ENCODE measurements at places on chromosomes 2 and 18. TPM values are rescaled to one million over a fixed set of nuclear protein-coding genes. Genes with fewer than 3 reads are reported as not detected.

DNA sequence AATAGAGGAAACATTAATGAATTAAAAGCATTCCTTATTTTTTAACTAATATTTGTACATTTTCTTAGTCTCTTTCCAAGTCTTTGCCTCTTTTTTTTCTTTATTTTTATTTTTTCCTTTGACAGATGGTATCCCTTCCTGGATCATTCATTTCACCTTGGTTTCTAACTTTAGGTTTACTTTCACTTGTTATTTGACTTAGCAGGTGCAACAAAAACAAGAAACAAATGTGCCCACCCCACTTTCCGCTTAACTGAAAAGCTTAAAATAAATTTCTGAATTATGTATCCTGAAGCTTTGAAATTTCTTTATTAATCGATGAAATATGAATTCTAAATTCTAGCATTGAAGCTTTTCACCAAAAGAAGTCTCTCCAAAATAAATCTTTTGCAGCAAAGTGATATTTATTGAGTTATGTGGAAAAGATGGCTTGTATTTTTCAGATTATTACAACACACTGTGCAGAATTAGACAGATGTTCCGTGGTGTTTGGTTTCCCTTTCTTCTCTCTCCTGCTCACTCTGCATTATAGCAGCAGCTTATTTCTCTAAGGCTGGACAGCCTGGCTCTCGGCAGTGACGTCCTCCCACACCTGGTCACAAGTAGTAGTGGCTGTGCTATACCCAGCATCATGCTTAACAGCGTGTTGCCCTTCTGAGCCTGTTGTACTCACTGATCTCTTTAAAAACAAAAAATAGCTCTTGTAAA is 99.1 kb upstream of the ZNF397 start:
- H3K36me3 ChIP-seq = peaks cover 18% of the 10 kb centered on the region
- H3K4me3 ChIP-seq = no peak overlapping the region
- H3K27ac ChIP-seq = no peak overlapping the region
- no peak for DNase-seq

- H3K4me1 ChIP-seq = no peaks in the 10 kb centered on the region
- DNase-seq = no peak
- H3K36me3 ChIP-seq = peaks cover 6% of the 10 kb centered on the region
- no peaks in the 10 kb centered on the region for H3K27me3 ChIP-seq
- peak overlapping the region; percentile 99 for H3K27ac ChIP-seq
Measured at GRCh38 chr2:99140860-99141109, 722 bp upstream of the C2orf15 start.

- H3K4me3 ChIP-seq = no peak overlapping the region
- H3K27ac ChIP-seq = no peak overlapping the region
- H3K27me3 ChIP-seq = no peaks in the 10 kb centered on the region
- H3K36me3 ChIP-seq = no peaks in the 10 kb centered on the region
- H3K4me1 ChIP-seq = no peaks in the 10 kb centered on the region
Measured at GRCh38 chr2:212766921-212767320, 228.3 kb upstream of the ERBB4 start.

DNA sequence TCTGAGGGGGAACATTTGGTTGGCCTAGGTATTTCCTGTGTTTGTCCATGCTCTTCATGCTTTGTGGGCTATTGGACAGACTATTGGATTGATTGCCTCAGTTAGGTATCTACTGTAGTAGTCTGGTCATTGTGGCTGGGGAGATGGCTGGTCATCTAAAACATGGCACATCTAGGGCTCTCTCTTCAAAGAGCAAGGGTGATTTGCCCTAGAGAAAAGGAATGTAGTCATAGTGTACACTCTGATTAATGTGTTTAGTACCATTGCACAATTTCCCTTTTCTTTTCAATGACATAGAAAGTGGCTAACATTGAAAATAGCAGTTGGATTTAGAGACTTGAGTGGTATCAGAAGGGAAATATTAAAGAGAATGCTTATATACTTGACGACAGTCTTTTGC is 114.3 kb downstream of the LCLAT1 start:
- no peak overlapping the region for H3K4me3 ChIP-seq
- no peaks in the 10 kb centered on the region for H3K27me3 ChIP-seq
- H3K27ac ChIP-seq = no peak overlapping the region

DNA sequence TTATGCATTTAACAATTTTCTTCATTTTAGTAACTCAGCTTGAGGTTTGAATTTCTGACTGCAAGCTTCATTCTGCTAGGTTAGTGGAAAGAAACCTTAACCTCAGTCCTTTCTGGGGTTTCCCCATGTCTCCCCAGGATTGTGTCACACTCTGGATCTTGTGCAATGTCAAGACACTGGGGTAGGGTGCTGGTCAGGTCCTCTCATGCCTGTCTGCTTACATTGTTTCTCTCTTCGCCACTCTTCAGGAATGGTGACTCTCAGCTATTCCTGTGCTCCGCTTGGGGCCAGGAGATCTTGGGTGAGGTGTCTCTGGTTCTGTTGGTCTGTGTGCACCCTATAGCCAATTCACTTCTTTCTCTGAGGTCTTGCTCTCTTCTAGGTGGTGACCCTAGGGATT is 23.9 kb downstream of the CTLA4 start:
- no peak for DNase-seq
- H3K36me3 ChIP-seq = no peaks in the 10 kb centered on the region

DNA sequence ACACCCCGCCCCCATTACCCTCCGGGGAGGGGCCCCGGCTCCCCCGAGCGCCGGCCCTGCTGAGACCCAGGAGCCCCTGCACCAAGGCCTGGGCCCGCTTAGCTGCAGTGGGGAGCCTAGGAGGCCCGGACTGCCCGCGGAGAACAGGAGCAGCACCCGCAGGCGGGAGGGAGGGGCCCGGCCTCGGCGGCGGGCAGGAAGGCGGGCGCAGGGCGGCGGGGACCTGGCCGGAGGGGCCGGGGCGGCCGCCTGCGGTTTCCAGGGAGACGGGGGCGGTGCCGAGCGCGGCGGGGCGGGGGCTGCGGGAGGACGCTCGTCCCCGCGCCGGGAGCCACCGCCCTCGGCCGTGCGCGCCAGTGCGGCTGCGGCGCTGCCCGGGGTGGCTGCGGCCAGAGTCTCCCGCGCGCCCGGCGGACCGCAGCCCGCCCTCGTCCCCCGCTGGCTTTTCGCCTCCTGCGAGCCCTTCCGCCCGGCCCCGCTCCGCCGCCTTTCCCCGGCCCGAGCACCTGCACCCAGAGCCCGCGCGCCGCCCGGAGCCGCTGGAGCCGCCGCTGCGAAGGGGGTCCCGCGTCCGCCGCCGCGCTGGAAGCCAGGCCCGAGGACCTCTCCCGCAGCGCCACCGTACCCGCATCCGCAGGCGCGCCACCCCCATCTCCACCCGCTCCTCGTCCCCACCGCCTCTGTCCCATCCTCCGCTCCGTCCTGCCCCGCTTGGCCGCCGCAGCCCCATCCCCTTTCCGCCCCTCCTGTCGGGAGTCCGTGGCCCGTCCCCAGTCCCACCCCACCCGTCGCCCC is 17.2 kb downstream of the GPC1 start:
- no peaks in the 10 kb centered on the region for H3K4me1 ChIP-seq
- peaks cover 57% of the 10 kb centered on the region for H3K27me3 ChIP-seq
- no peak overlapping the region for H3K27ac ChIP-seq

DNA sequence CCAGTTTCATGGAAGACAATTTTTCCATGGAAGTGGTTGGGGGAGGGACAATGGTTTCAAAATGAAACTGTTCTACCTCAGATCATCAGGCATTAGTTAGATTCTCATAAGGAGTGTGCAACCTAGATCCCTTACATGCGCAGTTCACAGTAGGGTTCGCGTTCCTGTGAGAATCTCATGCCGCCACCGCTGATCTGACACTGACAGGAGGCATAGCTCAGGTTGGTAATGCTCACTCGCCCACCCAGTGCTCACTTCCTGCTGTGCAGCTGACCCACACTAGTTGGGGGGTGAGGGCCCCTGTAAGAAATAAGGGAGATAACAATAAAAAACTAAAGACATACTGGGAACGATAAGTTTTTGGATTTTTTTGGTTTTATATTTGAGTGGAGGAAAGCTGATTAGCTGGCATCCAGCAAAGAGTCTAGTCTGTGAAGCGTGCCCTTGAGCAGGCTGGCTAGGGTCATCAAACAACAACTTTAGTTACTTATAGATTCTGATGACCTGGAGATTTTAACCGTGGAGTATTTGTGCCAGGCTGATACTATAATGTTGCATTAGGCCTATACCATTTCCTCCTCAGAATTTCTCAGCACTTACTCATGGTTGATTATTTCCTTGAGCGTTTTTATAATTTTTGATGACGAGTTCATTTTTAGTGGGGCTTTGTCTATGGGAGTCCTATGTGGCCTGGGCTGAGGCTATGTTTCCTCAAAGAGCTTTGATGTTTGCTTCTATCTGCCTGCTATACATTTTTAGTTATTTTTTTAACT is 6.3 kb upstream of the MCFD2 start:
- H3K4me1 ChIP-seq = peaks cover 2% of the 10 kb centered on the region
- H3K4me3 ChIP-seq = no peak overlapping the region
- DNase-seq = peak; percentile 20
- H3K27me3 ChIP-seq = no peaks in the 10 kb centered on the region
- no peak overlapping the region for H3K27ac ChIP-seq

- H3K4me1 ChIP-seq = no peaks in the 10 kb centered on the region
- no peak for DNase-seq
- no peaks in the 10 kb centered on the region for H3K27me3 ChIP-seq
- no peak overlapping the region for H3K27ac ChIP-seq
- H3K4me3 ChIP-seq = no peak overlapping the region
Measured at GRCh38 chr2:188966079-188966571, 8.0 kb upstream of the COL3A1 start.

DNA sequence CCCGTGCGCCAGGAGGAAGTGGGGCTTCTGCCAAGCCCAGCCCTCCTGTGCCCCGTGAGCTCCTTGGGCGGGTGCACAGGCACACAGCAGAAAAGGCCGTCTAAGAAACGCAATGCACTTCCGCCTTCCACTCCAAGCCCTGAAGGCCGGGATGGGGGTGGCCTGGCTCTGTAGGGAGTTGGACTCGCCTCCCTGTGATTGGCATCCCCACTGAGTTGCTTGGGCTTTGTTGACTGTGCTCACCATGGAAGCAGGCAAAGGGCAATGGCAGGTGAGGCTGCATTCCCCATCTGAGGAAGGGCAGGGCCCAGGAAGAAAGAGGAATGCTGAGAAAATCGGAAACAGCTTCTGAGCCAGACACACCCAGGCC is 66.8 kb downstream of the CRACDL start:
- H3K36me3 ChIP-seq = no peaks in the 10 kb centered on the region
- peak; percentile 99 for DNase-seq
- peak overlapping the region; percentile 96 for H3K27ac ChIP-seq
- peaks cover 35% of the 10 kb centered on the region for H3K4me1 ChIP-seq
- no peak overlapping the region for H3K4me3 ChIP-seq

Gene PID1
- polyA plus RNA-seq = 22.3 TPM

All from small intestine (tissue), 16 donors.